NCI-H69 (cell line): ENCODE measurements at places on chromosomes 7 and 10.

GRCh38 chr7:151837285-151838042 is 39.5 kb downstream of the PRKAG2 start:
- peak; percentile 19 for DNase-seq

DNA sequence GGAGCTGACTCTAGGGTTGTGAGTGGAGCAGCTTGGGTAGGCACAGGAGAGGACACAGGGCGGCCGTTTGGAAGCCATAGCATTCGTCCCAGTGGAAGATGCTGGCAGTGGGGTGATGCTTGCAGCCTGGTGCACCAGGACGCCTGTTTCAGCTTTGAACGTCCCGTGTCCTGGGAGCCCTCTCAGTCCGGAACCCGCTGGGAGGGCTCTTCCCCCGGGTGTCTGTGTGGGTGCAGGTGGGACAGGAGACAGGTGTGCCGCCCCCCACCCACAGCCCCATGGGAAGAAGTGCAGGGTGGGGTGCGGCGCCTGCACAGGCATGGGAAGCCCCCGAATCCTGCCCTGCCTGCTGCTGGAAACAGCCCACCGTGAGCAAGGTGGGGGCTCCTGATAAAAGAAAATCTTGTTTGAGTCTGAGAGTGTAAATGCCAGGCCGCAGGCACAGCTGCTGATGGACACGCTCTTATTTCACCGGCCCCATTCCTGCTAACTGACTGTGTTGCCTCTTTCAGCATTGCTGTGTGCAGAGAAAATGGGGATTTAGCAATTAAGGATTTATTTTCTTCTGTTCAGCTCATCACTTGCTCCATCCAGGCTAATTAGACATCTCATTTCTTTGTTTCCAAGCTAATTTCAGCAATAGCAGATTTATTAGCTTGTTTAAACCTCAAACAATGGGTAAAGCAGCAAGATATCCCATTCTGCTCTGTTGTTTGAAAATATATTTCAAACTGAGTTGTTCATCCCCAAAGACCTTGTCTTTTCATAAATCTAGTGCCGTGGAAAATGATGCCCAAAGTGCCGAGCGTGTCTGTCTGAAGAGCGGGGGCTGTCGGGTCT is 54.9 kb upstream of the DPYSL4 start:
- no peak for DNase-seq

DNA sequence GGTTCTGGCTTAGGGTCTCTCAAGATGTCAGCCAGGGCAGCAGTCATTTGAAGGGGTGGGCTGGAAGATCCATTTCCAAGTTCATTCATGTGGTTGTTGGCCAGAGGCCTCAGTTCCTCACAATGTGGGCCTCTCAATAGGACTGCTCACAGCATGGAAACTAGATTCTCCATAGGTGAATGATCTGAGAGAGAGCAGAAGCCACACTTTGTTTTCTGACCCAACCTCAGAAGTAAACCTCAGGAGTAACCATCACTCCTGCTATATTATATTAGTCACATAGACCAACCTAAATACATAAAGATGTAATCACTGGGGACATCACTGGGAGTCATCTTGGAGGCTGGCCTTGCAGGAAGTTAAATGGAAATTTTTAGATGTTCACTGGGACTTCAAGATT is 42.2 kb downstream of the GBF1 start:
- DNase-seq, result no peak

DNA sequence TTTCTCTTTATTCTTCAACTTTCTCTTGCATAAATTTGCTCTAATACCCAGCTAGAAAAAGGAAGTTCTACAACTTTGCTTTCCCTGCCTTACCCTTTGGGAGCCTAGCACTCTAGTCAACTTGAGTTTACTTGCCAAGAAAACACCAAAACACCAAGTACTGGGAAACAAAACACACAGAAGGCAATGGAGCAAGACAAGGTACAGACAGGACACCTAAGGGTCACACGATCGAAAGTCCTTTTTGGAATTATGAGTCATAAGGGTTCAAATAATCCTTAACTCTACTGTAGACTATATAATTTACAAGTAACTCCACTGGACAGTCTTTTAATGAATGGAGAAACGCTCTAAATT is 42.6 kb upstream of the ANAPC16 start:
- peak; percentile 65 for DNase-seq

GRCh38 chr7:141239661-141240060 is 165.8 kb downstream of the TMEM178B start:
- DNase-seq, result no peak

DNA sequence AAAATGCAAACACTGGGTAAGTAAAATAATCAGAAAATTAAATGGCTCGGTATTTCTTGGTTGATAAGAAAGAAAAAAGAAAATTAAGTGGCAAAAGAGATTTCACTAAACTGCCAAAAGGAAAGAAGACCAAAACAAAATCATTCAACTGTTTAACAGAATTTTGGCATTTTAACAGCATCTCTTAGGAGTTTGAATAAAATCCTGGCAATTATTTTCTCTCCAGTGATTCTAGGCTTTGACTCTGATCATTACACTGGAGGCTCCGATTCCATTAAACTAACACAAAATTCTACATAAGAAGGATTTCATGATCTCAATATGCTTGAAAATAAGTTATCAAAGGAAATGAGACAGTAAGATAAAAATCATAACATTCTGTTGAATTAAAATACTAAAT is 62.3 kb downstream of the ARHGAP21 start:
- no peak for DNase-seq

DNA sequence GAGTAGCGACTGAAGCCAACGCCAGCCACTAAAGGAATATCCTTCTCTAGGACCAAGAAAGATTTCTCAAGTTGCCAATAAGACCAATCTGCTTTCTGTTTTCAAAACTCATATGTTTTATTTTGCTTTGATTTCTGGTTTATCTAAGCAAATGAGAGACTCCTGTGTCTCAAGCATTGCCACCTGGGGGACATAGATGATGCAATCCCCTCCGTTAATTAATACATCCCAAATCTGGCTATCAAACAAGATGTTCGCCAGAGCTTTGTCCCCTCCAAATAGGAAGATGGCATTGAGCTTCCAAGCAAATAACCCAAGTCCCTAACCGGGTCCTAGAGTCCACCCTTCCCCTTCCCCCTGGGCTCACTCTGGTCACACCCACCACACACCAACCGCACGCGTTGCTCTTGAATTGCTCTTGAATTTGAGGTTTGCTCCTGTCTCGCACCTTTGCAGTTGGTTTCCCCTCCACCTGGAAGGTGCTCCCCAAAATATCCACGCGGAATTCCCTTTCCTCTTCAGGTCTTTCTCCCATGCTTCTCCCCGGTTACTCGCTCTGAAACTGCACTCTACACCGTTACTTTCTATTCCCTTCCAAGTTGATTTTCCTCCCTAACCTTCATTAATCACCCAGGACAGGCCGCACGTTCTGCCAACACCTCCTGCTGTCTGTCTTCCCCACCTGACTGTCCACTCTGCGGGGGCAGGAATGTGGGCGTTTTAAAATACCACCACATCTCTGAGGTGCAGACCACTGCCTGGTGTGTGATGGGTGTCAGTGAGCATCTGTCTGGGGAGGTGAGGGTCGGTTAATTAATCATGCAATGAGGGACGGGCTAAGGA is 64.1 kb upstream of the RNF32 start:
- no peak for DNase-seq

- DNase-seq, result peak; percentile 95
Observed at GRCh38 chr10:73439605-73440312, 6.4 kb upstream of the MSS51 start.

GRCh38 chr7:26199301-26200037 is 1.1 kb downstream of the HNRNPA2B1 start:
- peak; percentile 87 for DNase-seq

GRCh38 chr7:136555933-136556332 is 312.5 kb upstream of the CHRM2 start:
- peak; percentile 99 for DNase-seq

GRCh38 chr10:52542906-52543305 is 228.8 kb downstream of the DKK1 start:
- no peak for DNase-seq

GRCh38 chr10:126277181-126277580 is 111.1 kb downstream of the ADAM12 start:
- DNase-seq, result peak; percentile 56

DNA sequence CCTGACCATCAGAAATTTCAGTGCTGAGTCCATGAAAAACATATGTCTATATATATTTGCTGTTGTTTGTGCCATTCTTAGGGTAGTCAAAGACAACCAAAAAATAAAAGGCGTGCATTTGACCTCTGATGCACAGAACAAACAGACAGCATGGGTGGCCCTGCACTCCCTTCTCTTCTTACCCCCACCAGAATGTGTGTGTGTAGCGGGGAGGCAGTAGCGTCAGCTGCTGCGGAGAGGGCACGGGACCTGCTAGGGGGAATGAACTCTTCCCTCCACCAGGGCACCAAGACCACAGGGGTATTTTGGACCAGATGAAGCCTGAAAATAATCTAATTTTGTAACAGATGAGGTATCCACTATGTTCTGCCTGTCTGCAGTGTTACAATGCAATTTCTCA is 277.7 kb upstream of the ZNF32 start:
- DNase-seq, result no peak

GRCh38 chr10:4588824-4589223 is 237.2 kb upstream of the AKR1E2 start:
- DNase-seq, result no peak

DNA sequence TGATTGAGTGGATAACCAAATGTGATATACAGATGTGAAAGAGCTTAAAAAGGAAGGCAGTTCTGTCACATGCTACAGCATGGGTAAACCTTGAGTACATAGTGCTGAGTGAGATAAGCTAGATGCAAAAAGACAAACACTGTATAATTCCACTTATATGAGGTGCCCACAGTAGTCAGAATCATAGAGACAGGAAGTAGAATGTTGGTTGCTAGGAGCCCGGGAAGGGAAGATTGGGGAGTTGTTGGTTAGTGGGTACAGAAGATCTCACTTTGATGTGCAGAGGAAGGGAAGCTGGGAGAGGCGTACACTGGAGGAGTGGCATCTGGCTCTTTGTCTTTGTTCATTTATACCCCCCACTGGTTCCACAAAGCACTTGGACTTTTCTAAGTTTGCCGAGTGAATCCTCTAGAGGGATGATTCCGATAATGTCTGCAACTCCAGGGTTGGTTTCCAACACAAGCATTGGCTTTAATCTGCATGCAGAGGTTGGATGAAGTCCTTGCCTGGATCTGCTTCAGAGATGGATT is 39.5 kb downstream of the TSPAN14 start:
- DNase-seq, result peak; percentile 41

- no peak for DNase-seq
Observed at GRCh38 chr10:96073722-96074121, 30.3 kb downstream of the CCNJ start.

GRCh38 chr7:22577470-22578001 is 77.5 kb upstream of the STEAP1B start:
- DNase-seq, result no peak

DNA sequence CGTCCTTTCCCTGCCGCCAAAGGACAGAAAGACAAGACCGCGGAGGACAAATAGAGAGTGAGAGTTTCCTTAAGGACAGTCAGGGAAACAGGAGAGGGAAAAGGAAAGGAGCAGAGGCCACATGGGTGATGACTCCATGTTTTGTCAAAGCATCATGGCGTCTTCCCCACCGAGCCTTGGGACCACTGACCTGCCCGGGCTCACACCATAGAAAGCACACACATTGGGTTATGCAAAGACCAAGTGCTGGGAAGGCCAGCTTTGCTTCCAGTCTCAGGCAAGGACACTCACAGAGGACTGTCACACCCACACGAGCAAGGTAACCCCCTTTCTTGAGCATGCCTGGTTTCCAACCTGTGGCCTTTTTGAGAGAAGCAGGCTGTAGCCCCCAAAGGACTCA is 23.3 kb upstream of the HABP2 start:
- DNase-seq, result no peak

GRCh38 chr7:50146692-50147091 is 53.6 kb upstream of the ZPBP start:
- DNase-seq, result peak; percentile 50
